COR-L47 (cell line): ENCODE measurements at places on chromosomes 7 and 10.

GRCh38 chr7:70693686-70694433 lies 438.1 kb upstream of the GALNT17 start:
- DNase-seq = peak; percentile 72

GRCh38 chr7:99368750-99369389 lies 5.7 kb upstream of the ARPC1B start:
- DNase-seq = no peak

- DNase-seq = no peak
Observed at GRCh38 chr10:48437546-48437945, 131.1 kb downstream of the MAPK8 start.

- no peak for DNase-seq
Observed at GRCh38 chr7:141575164-141575563, 24.0 kb downstream of the AGK start.

DNA sequence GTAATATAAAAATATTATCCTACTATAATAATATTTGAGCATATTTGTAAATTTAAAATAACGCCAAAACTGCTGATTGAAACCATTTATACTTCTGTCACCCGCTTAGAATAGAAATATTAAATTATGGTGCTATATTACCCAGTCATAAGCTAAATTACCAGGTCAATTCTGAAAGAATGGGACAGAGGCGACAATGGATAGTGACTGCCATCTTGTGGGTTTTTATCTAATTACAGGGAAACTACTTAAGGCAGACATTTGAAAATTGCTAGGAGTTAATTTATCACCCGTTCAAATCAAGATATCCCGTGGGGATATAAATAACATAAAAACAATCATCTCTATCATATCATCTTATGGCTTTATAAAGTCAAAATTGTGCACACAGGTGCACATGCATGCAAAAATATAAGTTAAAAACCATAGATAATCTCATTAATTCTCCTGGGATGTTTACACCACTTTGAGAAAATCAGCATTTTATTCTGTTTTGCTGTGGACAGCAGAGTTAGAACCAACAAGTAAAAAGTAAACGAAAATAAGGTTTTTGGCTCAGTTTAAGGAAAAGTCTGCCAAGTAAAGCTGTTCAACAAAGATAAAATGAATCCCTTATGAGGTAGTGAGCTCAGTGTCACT lies 41.3 kb upstream of the HPSE2 start:
- DNase-seq = no peak

GRCh38 chr10:52967806-52968795 lies 195.5 kb upstream of the MBL2 start:
- DNase-seq = no peak

DNA sequence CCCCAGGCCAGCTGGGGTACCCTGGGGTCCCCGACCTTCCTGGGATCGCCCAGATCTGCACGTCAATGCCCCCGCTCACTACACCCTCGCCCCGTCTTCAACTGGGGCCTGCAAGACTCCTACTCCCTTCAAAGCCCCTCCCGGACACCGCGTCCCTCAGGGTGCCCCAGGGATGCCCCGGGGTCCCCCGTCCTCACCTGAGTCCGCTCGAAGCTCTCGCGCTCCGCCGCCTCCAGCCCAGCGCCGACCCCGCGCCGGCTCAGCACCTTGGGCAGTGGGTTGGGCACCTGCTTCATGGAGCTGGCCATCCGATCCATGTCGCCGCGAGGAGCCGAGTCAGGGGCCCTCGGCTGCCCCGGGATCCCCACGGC lies at the start of gene HIP1:
HIP1 (minus strand) TSS at position 338 of the 371 bp plus-strand sequence; CDS start at position 317, 21 bp downstream.
- DNase-seq = no peak

DNA sequence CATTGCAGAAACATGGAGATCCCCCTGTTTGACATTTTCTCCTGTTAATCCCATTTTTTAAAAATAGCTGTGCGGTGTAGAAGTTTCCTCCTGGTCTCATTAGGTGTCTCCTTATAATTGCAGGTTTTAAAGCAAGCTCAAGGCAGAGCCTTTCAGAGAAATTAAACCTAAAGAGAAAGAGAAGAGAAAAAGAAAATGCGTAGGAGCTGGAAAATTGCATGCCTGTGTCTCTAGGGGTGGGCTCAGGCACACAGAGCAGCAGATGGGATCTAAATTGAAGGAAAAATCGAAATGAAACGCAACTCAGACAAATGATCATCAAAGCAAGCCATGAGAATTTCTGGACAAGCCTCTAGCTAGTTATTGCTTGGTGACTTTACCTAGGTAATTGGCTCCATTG lies 40.1 kb downstream of the GPR26 start:
- no peak for DNase-seq

- DNase-seq = no peak
Observed at GRCh38 chr10:72615970-72616369, 9.9 kb downstream of the MICU1 start.

DNA sequence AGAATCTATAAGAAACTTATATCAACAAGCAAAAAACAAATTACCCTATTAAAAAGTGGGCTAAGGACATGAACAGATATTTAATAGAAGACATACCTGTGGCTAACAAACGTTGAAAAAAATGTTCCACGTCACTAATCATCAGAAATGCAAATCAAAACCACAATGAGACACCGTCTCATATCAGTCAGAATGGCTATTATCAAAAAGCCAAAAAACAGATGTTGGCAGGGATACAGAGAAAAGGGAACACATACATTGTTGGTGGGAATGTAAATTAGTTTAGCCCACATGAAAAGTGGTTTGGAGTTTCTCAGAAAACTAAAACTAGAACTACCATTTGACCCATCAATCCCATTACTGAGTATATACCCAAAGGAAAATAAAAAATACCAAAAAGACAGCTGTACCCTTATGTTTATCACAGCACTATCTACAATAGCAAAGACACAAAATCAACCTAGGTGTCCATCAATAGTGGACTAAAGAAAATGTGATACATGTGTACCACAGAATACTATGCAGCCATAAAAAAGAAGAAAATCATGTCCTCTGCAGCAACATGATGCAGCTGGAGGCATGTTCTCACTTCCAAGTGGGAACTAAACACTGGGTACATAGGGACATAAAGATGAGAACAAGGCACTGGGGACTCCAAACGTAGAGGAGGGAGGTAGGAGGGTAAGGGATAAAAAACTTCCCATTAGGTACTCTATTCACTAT lies 83.8 kb upstream of the TMEM168 start:
- DNase-seq = no peak
